8988T (cell line): ENCODE measurements at places on chromosomes 2 and 18.

- DNase-seq = no peak
Measured at GRCh38 chr2:55430211-55430975, 10.7 kb upstream of the CCDC88A start.

- DNase-seq = no peak
Measured at GRCh38 chr2:59734743-59735142, 818.7 kb downstream of the BCL11A start.

GRCh38 chr2:131493199-131493968 lies 1.2 kb upstream of the MZT2A start:
- no peak for DNase-seq

DNA sequence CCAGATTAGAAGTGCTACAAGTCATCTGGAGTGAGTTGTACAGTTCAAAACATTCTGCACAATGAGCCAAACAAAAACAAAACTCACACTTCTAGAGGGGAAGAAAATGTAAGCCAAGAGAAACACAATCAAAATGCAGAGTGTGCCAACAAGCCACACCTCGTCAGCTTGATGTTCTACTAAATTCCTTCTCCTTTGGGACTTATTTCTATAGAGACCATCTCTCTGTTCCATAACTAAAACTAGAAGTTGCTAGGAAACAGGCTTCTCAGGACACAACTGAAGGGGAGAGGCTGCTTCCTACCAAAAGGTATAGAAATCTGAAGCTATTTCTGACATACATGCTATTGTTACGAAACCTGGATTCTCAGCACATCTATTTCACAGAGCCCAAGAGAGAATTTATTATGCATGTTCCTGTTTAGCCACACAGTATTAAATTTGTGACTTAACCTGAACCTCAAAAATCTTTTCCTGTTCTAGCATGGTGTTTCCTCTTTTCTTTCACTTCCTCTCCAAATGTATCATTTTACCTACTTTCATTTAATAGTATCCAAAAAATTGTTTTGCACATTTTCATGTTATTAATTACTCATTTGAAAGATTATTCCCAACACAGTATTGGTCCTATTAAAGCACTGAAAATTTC lies 211.4 kb upstream of the CCDC150 start:
- no peak for DNase-seq

DNA sequence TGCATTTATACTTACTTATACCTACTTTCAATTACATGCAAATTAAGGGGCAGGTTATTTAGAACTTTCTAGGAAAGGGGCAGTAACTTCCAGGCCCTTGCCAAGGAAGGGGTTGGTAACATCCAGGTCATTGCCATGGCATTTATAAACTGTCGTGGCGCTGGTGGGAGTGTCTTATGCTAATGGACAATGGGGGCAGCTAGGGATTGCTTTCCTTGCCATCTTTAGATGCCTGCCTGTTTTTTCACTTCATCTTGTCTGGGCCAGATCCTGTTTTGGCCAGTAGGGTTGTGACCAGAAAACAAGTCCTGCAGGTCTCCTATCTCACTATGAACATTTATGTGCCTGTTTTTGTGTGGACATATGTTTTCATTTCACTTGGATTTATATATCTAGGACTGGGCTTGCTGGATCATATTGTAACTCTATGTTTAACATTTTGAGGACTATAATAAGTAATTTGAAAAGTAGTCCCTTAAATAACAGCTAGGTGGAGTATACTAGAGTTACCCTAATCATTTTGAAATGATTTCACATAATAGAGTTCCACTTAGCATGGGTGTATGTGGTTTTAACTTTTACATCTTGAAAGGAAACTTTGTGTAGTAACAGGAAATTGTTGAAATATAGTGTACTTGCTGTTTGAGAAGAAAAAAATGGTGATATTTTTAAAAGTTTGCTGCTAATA lies 56.1 kb downstream of the LCLAT1 start:
- DNase-seq = no peak

GRCh38 chr18:76448256-76449110 lies 46.6 kb downstream of the ZNF516 start:
- DNase-seq = no peak

DNA sequence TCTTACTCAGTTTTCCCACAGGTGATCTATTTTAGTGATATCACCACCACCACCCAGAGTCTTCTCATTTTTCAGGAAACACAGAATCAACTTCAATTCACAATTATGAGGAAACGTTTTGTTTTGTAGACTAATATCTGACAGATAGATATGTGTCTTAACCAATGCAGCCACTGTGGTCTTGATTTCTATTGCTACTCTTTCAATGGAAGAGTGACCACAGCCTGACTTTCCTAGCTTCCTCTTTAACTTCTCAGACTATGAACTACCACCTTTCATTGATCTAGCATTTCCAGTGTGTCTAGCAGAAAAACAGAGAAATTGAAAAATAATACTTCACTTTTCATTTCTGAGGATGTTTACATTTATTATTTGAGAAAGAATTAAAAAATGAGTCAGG lies 20.5 kb downstream of the ADAM17 start:
- DNase-seq = no peak

GRCh38 chr2:205032093-205032551 lies 486.8 kb downstream of the PARD3B start:
- no peak for DNase-seq

- DNase-seq = no peak
Measured at GRCh38 chr2:127479219-127479825, 47.0 kb downstream of the IWS1 start.

DNA sequence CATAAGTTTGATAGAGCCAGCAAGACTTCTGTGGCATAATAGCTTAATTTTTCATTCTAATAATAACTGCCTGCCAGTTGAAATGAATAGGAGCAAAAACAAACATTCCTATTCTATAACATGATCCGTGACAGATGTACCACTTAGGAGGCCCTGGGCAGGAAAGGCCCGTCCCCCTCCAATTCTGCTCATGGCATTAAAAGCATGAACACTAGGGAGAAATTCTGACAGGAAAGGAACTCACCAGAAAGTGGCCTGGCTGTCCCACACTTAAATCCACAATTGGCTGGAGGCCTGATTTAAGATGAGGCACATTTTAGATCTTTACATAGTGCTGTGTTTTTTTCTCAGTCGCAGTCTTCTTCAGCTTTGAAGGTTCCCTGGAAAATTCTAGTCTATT lies 261.9 kb upstream of the ETAA1 start:
- DNase-seq = no peak

DNA sequence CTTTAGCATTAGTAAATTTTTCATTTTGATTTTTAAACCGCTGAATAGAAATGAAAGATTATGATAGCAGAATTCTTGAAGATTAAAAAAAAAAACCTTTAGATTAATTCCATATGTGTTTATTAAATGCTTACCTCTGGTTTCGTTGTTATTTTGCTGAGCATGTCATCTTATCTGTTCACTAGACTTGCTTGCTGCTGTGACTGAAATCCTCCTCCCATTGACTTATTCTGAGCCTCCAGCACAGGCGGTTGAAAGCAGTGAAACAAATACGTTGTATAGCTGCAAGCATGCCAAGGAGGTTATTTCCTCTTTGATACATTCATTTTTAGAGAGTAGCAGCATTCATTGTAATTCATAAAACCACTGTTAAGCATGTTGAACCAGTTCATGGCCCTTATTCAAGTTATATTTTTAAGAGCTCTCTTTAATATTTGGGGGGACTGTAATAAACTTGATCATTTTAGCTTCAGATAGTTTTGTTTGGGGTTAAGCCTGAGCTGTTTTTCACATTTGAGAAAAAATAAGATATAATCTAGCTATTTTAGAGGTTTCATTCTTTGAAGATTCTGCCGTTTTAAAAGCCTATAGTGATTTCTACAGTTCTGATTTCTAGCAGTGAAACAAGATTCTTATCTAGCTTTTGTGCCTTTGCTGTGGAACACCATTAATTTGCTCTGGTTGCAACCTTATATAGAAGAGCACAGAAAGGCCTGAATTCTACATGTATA lies at the start of gene HTR2B:
Gene HTR2B (minus strand): TSS at position 205 of the 731 bp plus-strand sequence. CDS start 1,278 bp downstream, outside the sequence.
- no peak for DNase-seq

- no peak for DNase-seq
Measured at GRCh38 chr2:240593703-240594451, 7.3 kb downstream of the CAPN10 start.
